ENCODE measurements at places on chromosomes 11 and 22.

DNA sequence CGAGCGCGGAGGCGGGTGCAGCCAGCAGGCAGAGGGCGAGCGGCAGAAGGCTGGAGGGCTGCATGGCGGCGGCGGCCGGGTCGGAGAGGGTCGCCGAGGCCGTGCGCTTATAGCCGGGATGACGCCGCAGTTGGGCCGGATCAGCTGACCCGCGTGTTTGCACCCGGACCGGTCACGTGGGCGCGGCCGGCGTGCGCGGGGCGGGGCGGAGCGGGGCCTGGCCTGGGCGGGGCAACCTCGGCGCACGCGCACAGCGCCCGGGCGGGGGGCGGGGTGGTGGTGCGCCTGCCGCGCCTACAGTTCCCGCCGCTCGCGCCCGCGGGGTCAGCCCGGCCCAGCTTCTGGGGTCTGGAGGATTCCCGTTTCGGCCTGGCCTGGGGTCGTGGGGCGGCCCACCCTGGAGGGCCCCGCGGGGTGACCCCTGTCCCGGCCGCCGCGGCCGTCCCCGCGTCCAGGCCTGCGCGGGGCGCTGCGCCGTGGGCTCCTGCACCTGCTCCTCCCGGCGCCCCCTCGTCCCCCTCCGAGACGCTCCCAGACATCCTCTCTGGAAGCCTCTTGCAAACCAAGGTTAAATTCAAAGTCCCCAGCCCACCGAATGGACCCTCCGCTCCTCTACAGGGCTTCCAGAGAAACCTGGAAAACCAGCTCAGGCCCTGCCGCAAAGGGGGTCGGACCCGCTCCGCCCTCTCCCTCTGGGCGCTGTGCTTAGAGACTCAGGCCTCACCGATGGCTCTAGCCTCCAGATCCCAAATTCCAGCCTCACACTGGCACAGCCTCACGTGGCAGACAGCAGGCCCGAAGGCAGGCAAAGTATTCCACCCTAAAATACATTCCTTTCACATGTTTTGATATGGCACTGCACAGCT lies at the start of gene CTSD:
TSS of gene CTSD (minus strand) at position 132 of the 866 bp plus-strand sequence. CDS start at position 64, 68 bp downstream.
- DNase-seq, result peak; percentile 92

DNA sequence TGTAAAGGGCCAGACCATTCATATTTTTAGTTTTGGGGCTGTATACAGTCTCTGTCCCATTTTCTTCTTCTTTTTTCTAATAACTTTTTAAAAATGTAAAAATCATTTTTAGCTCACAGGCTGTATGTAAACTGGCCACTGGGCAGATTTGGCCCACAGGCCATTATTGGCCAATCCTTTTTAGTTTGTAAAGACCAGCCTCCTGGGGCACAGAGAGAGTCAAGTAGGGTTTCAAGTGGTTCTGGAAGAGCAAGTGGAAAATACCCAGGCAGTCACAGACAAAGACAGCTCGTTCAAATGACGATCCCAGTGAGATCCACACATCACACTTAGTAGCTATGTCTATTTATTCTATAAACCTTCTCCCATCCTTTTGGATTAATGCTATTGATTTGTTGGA lies 150.2 kb upstream of the ARHGAP20 start:
- DNase-seq, result no peak

GRCh38 chr11:10456519-10456918 lies 1.5 kb downstream of the AMPD3 start:
- DNase-seq, result no peak

- DNase-seq, result no peak
These were observed 25.5 kb downstream of the UVRAG start for GRCh38 chr11:75840522-75840921.

DNA sequence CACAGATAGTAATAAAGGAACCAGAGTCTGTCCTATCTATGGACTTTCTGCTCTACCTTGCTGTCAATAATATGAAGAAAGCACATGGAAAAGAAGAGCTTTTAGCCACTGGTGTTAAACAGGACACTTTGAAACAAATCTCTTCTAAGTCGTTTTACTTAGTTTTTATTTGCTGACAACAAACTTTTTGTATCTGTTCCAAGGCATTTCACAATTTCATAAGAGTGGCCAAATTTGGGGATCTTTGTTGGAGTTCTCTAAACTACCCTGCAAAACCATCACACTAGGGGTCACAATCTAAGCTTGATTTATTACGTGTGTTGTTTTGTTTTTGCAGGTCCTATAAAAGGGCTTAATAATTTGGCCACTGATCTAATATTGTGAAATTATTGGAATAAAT lies 54.4 kb downstream of the BBOX1 start:
- DNase-seq, result no peak

- no peak for DNase-seq
These were observed 8.0 kb downstream of the MYO7A start for GRCh38 chr11:77136074-77136473.

- DNase-seq, result no peak
These were observed 77.9 kb downstream of the KCNQ1 start for GRCh38 chr11:2522631-2523255.

- no peak for DNase-seq
These were observed 844.7 kb upstream of the CCDC90B start for GRCh38 chr11:84130646-84131427.

DNA sequence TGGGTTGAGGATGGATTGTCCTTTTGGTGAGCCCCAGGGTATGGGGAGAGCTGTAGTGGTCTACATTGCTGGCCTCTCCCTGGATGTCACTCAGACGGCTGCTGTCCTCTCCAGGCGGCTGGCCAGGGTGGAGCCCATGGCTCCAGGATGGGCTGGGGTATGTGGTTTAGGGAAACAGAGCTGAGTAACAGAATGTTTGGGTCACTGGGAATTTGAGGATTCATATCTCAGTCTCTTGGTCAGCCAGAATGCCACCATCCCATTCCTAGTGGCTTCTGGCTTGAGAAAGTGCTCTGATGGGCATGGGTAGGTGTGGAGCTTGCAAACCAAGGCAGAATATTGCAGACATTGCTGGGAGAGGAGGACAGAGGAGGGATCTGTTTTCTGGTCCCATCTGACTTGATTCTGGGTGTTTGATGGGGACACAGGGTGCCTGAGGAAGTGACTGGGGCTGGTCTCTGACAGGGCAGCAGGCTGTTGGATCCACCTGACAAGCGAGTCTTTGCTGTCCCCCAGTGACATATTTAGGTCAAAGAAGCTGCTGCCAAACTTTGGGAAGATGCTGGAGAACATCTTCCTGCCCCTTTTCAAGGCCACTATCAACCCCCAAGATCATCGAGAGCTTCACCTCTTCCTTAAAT lies 41.4 kb downstream of the AMPD3 start:
- no peak for DNase-seq

- no peak for DNase-seq
These were observed 7.9 kb upstream of the SPON1 start for GRCh38 chr11:13954591-13954990.

- no peak for DNase-seq
These were observed 398 bp upstream of the CRACR2B start for GRCh38 chr11:827146-827896.

- DNase-seq, result no peak
These were observed 91.1 kb downstream of the STIM1 start for GRCh38 chr11:3946455-3947017.

GRCh38 chr11:62796281-62796680 lies 4.5 kb upstream of the TMEM223 start:
- DNase-seq, result no peak

DNA sequence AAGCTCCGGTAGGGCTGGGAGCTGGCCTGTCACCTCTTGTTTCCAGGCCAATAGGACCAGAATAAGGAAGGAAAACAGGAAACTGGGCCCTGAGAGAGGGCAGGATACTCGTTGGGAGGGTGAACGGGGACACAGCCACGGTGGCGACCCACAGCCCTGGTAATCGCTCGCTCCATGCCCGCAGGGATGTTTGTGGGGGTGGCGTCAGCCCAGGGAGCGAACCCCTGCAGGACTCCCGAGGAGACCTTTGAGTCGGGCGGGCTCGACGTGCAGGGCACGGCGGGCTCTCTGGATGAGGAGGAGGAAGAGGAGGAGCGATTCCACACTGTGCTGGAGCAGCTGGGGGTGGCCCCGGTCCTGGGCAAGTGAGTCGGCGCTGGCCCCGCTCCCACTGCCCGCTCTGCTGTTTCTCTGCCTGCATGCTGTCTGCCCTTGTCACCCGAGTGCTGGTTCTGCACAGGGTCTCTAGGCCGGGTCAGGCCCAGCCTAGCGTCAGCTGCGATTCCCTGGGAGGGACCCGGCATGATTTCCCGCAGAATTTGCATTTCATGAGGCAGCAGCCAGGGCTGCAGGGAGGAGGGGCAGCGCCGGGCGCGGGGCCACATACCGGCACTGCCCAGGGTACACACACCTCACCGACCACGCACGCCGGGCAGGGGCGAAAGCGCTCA lies 1.6 kb downstream of the CRACR2B start:
- no peak for DNase-seq

DNA sequence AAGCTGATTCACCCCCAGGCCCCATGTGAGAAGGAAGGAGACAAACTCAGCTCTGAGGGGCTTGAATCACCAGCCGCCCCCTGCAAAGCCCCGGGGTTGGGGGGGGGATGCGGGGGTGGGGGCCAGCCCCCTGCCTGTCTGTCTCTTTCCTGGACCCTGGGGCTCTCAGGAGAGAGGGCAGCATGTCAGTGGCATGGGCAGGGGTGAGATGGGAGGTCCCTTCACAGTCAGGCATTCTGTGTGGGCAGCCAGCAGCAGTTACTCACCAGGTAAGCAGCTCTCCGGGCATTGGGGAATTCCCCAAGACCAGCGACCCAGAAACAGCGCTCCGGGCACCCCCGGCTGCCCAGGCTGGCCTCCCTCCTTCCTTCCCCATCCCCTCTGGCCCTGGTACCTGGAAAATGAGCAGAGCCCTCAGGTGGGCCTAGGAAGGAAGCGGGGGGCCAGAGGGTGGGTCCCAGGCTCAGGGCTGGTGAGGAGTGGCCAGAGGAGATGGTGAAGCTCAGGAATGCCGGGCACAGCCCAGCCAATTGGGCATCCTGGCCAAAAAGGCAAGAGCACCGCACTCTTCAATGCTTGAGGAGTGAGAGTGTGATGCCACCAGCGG lies 4.2 kb upstream of the LIF start:
- no peak for DNase-seq

DNA sequence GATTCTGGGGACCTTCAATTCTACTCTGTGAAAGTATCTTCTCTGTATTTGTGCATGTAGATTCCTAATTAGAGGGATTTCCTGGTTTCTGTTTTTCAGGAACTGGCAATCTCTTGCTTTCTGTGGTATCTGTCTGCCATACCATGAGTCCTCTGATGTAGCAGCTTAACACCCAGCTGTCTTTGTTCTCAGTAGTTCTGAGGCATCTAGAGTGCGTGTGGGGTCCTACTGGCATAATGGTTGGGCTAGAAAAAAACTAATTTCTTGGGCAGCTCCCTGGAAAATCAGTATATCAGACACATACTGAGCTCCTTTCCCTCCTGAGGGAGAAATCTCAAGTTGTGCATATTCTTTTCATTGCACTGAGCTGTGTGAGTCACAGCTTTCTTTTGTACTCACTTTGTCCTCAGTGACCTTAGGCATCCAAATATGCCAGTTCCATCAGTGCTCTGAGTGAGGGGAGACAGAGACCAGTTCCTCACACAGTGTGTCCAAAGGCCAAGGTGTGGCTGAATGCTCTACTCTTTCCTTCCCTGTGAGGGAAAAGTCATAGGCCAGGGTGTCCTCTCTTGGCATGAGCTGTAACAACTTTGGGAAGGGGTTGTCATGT lies 35.5 kb upstream of the SLC22A24 start:
- DNase-seq, result no peak

DNA sequence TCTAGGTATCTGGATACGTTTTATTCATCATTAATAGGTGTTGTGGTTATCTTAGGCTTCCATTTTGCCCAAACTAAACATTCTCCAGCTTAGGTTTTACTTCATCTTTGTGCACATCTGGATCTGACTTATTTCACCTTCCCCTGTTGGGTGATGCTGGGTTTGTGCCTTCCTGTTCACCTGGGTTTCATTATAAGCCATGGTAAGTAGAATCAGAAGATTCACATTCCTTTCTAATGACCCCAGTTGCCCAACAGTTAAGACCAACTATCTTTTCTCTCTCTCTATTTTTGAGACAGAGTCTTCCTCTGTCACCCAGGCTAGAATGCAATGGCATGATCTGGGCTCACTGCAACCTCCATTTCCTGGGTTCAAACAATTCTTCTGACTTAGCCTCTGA lies 44.6 kb downstream of the LMO2 start:
- no peak for DNase-seq
